ENCODE measurements at places on chromosomes 7 and 10.

- DNase-seq, result peak; percentile 54
These were observed 233.9 kb upstream of the CACNA2D1 start for GRCh38 chr7:82677493-82677892.

DNA sequence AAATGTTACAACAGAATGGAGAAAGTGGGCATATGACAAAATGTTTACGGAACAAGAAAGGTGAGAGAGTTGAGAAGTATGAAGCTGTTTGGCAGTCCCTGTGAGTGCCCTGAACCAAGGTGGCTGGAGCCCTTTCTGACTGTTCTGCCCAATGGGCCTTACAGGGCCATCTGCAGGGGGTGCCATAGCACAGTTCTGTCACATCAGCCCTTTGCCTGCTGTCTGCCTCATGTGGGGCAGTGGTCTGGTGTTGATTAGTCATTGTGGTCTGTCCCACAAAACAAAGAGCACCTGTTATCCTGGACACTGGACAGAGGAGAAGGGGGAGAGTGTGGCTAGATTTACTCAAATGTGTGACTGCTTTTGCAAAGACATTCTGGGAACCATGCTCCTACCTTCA lies 51.5 kb upstream of the OSBPL3 start:
- no peak for DNase-seq

DNA sequence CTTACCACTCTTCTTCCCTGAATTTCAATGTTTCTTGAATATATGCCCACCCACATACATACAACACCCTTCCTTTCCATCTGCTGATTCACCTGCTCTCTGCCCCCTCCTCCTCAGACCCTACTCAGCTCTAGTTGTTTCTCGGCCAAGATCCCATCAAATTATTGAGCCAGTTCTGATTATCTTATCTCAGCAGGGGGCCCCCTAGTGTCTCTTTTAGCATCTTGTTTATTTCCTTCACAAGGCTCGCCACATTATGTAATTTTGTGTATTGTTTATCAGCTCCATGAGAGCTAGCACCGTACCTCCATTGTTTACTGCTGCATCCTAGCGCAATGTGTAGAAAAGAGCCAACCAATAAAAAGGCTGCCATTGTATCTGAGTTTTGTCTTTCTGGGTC lies 71.9 kb downstream of the FAM13C start:
- no peak for DNase-seq

DNA sequence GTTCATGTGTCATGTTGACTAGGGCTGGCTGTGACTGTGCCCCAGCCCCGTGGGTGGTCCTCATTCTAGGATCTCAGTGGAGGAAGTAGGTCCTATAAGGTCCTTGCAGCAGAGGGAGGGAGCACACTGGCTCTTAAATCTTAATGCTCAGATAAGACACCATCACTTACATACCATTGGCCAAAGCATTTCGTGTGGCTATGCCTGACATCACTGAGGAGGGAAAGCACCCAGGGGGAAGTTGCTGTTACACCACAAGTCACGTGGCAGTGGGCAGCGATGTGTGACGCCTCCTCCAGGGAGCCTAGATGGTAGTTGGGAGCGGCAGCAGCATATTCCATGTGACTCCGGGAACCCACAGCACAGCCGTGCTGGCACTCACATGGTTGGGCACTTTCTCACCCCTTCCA lies 224.7 kb upstream of the SH2B2 start:
- no peak for DNase-seq

- no peak for DNase-seq
These were observed 46.7 kb downstream of the COL13A1 start for GRCh38 chr10:69848454-69848853.

DNA sequence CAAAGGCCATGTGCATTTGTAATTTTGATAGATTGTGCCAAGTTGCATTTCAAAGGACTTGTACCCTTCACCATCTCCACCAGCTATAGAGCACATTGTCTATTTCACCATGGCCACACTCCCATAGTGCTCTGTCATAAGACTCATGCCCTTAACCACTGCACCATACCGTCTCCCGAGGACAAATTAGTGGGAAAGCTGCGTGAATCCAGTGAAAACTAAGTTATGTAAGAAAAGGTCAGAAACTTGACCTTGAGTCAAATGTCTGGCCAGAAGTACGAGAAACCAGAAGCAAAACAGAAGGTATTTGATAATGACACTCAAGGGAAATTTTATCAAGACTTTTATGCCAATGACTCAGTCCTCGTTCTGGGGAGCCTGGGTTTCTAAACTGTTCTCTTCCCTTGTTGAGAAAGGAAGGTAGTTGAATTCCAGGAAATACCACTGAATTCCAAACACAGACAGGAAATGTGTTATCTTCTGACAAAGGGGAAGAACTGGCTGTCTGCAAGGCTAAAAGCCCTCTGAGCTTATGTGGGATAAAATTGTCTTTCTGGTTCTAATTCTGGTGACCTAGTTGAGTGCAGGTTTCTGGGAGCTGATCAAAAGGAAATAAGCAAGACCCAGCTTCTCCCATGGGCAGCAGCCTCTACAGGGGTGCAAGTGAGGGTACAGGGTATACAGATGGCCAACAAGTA lies 49.7 kb downstream of the CDK1 start:
- no peak for DNase-seq

DNA sequence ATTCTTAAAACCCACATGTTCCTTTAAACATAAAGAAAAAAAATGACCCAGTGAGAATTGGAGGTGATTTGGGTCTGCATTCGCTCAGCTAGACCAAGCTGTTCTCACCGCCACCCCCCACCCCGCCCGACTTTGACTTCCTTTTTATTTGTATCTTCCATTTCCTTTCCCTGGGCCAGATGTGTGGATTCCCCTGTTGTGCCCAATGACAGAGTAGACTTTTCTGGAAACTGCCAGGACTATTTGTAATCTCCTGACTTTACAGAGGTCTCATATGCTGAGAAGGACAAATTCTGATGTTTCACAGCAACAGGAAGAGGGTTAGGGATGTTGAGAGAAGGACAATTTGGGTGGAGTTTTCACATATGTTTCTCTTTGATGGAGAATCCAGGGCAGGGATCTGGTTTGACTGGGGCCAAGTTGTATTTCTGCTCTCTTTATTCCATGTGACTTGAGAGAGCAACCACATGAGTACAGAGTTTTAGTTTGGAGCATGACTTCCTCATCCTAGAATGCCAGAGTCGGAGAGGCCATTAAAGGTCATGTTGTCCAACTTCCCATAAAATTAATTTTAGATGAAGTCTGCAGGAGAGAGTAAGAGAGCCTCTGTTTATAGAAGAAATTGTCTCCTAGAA lies 1023.2 kb downstream of the LRMDA start:
- no peak for DNase-seq

DNA sequence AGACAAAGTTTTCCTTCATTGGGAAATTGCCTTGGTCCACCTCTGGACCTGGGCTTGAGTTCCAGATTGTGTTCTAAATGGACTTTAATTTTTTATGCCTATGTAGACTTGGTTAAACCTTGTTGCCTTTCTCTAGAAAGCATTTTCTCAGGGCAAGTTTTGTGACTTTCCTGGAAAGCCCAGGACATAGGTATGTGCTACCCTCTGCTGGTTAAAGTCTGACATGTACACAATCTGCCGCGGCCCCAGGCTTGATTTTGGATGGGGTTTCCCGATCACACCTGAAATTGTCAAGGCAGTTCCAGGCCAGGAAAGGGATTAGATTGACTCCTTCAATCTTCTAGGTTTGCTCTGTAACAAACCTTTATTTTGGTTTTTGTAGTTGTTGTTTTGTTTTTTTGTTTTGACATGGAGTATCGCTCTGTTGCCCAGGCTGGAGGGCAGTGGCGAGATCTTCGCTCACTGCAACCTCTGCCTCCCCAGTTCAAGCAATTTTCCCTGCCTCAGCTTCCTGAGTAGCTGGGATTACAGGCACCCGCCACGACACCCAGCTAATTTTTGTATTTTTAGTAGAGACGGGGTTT lies 14.1 kb upstream of the AKR1B10 start:
- no peak for DNase-seq

- DNase-seq, result no peak
These were observed 165.1 kb upstream of the KLF14 start for GRCh38 chr7:130899071-130899560.

Data from NK-92 treated with Interleukin-12 subunit alpha and Interleukin-12 subunit beta, amount 100 ng/mL, for 24 hours (cell line).